Smooth muscle cell of the pulmonary artery (primary cell): ENCODE measurements at places on chromosomes 6 and 20. TPM values are rescaled to one million over a fixed set of nuclear protein-coding genes. Genes with fewer than 3 reads are reported as not detected.

The TOX2 gene
- 1.4 and 2.2 TPM in 2 replicates for total RNA-seq

The SLC22A3 gene
- 10.2 and 13.5 TPM in 2 replicates for total RNA-seq

The GABRR1 gene
- total RNA-seq: not detected in 2 replicates

The MPC1 gene
- 17.7 and 22.7 TPM in 2 replicates for total RNA-seq

The ABRACL gene
- 15.7 and 17.8 TPM in 2 replicates for total RNA-seq

The TBXT gene
- not detected in 2 replicates for total RNA-seq

The TBC1D20 gene
- total RNA-seq: 57.3 and 63.1 TPM in 2 replicates

The GGTLC1 gene
- not detected in 2 replicates for total RNA-seq

The C6orf141 gene
- 6.5 TPM in 1 of 2 replicates, not detected in the other for total RNA-seq

The PPP1R14C gene
- total RNA-seq: 2.1 and 7.4 TPM in 2 replicates

The BMP6 gene
- 38.6 and 57.1 TPM in 2 replicates for total RNA-seq

The HLA-DQB2 gene
- total RNA-seq: not detected in 2 replicates

The RBM24 gene
- 2.9 and 6.3 TPM in 2 replicates for total RNA-seq

The WFDC12 gene
- not detected in 2 replicates for total RNA-seq

The COL21A1 gene
- 1.6 and 23.1 TPM in 2 replicates for total RNA-seq

The MYLK4 gene
- total RNA-seq: 0.26 and 0.43 TPM in 2 replicates

The AKAP12 gene
- 45.4 and 94.6 TPM in 2 replicates for total RNA-seq

The NKAPL gene
- total RNA-seq: 0.96 and 1.7 TPM in 2 replicates

The LY6G5C gene
- 0.26 and 0.85 TPM in 2 replicates for total RNA-seq

The CFB gene
- total RNA-seq: 49.7 and 81.0 TPM in 2 replicates

The PAQR8 gene
- total RNA-seq: 4.4 and 7.7 TPM in 2 replicates

The SIRPB1 gene
- 1.3 TPM in 1 of 2 replicates, not detected in the other for total RNA-seq

The DCDC2 gene
- total RNA-seq: 0.03 TPM in 1 of 2 replicates, not detected in the other

The CCDC170 gene
- total RNA-seq: 0.33 and 0.46 TPM in 2 replicates

The SLC35D3 gene
- not detected in 2 replicates for total RNA-seq

The FNDC11 gene
- 0.46 and 0.50 TPM in 2 replicates for total RNA-seq

The B3GAT2 gene
- not detected in 2 replicates for total RNA-seq

The TGM2 gene
- total RNA-seq: 433 and 594 TPM in 2 replicates

The FHL5 gene
- total RNA-seq: not detected in 2 replicates

The ABHD16B gene
- total RNA-seq: not detected in 2 replicates

The KLC4 gene
- 19.8 and 24.2 TPM in 2 replicates for total RNA-seq

The OPN5 gene
- not detected in 2 replicates for total RNA-seq

The SCRT2 gene
- not detected in 2 replicates for total RNA-seq

The C6orf132 gene
- total RNA-seq: 0.66 and 2.5 TPM in 2 replicates

The PPP1R16B gene
- 0.13 TPM in 2 replicates for total RNA-seq

The PPP1R3G gene
- 3.0 TPM in 2 replicates for total RNA-seq

The BTNL2 gene
- total RNA-seq: not detected in 2 replicates

The IER3 gene
- 49.8 and 105 TPM in 2 replicates for total RNA-seq

The ARFGEF3 gene
- 1.0 and 3.1 TPM in 2 replicates for total RNA-seq

The ADGRF5 gene
- 5.5 and 39.0 TPM in 2 replicates for total RNA-seq

The LRRC73 gene
- 0.78 and 1.4 TPM in 2 replicates for total RNA-seq

The ULBP2 gene
- 4.9 and 14.9 TPM in 2 replicates for total RNA-seq

The HLA-G gene
- 0.26 and 0.36 TPM in 2 replicates for total RNA-seq

The RBPJL gene
- not detected in 2 replicates for total RNA-seq

The SLC12A5 gene
- 0.07 TPM in 1 of 2 replicates, not detected in the other for total RNA-seq

The TEAD3 gene
- total RNA-seq: 16.1 and 16.2 TPM in 2 replicates

The PTK6 gene
- 0.07 and 0.10 TPM in 2 replicates for total RNA-seq

The LAMA4 gene
- 518 and 576 TPM in 2 replicates for total RNA-seq

The SSR1 gene
- total RNA-seq: 105 and 163 TPM in 2 replicates

The CLVS2 gene
- total RNA-seq: not detected in 2 replicates

The OCSTAMP gene
- total RNA-seq: not detected in 2 replicates

The CRISP3 gene
- not detected in 2 replicates for total RNA-seq

The BPHL gene
- total RNA-seq: 8.2 and 18.9 TPM in 2 replicates

The VAPB gene
- 25.1 and 25.5 TPM in 2 replicates for total RNA-seq

The HRH3 gene
- not detected in 2 replicates for total RNA-seq

The PROKR2 gene
- not detected in 2 replicates for total RNA-seq

The EFCAB8 gene
- 0.33 TPM in 1 of 2 replicates, not detected in the other for total RNA-seq

The PRKN gene
- total RNA-seq: 1.1 and 3.0 TPM in 2 replicates

The RFX6 gene
- total RNA-seq: not detected in 2 replicates
